ENCODE measurements at places on chromosomes 5 and 9. TPM values are rescaled to one million over a fixed set of nuclear protein-coding genes. Genes with fewer than 3 reads are reported as not detected.
A peak's percentile ranks its signal among the peaks of the same experiment; 100 is the strongest.

- DNase-seq = no peak
Measured at GRCh38 chr5:23012842-23013241, 159.7 kb upstream of the CDH12 start.

DNA sequence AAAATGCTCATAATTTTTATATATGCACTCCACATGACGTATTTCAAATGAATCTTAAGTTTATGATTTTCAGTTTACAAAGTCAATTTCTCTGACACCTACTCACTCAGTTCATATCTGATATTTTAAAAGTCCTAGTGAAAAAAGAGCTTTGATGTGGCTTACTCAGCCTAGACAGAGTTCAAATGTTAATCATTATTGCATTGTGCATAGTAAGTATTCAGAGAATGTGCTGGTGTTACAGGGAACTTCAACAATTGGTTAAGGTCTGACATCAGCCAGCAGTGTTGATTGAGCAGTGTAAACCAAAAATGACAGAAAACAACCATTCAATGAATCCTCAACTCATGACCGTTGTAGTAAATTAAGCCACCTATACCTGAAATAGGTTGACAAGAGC, 147.2 kb upstream of the LHFPL2 start:
- DNase-seq = peak; percentile 52

- no peak for DNase-seq
Measured at GRCh38 chr9:136535070-136535469, 10.8 kb downstream of the NOTCH1 start.

DNA sequence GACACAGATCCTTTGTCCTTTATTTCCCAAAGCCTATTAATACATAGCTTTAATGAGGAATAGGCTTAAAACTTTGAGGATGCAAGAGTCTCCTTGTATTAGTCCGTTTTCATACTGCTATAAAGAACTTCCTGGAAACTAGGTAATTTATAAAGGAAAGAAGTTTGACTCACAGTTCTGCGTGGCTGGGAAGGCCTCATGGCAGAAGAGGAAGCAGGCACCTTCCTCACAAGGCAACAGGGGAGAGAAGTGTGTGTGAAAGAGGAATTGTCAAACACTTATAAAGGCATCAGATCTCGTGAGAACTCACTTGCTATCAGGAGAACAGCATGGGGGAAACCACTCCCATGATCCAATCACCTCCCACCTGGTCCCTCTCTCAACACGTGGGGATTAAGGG, 5.4 kb upstream of the CLK4 start:
- no peak for DNase-seq

GRCh38 chr9:126869368-126869767, 8.9 kb downstream of the ZBTB34 start:
- peak; percentile 53 for DNase-seq

SPINK6 gene
- total RNA-seq = not detected
